A673 (cell line): ENCODE measurements at places on chromosomes 6 and 20. TPM values are rescaled to one million over a fixed set of nuclear protein-coding genes. Genes with fewer than 3 reads are reported as not detected.

The VSTM2L gene
- 23.3 and 23.5 TPM in 2 replicates for total RNA-seq

The RXRB gene
- total RNA-seq: 42.7 and 43.6 TPM in 2 replicates

The SLC22A16 gene
- 0.15 TPM in 1 of 2 replicates, not detected in the other for total RNA-seq

DNA sequence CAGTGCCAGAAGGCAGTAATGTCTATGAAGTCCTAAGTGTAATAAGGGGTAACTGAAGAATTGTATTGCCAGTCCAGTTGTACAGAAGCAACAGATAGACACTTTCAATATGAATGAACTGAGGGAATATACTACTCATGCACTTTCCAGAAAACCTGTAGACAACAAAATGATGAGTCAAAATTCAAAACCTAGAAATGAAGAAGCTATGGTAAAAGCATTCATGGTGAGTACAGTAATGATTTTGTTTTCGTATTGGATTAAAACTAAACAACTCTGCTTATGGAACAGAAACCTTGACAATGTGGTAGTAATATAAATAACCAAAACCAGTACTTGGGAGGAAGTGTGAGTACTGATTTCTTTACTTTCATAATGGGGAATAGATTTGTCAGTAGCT is 35.0 kb downstream of the ARMC2 start:
- H3K27me3 ChIP-seq: no peaks in the 10 kb centered on the region
- no peak for DNase-seq
- no peaks in the 10 kb centered on the region for H3K4me1 ChIP-seq

DNA sequence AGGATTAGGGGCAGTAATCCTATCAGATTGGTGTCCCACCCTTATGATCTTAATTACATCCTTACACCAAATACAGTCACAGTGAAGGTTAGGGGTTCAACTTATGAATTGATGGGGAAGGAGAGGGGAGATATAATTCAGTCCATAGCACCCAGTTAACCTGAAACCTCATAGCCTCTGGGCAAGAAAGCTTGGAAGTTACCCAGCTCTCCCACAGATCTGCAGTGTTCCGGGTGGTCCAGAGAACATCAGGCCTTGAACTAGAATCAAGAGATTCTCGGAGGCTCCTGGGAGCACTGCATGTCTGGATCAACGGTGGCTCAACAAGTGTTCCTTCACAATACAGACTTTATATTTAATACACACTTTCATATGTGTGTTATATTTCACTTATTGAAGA is 392.6 kb upstream of the MARCKS start:
- H3K4me3 ChIP-seq: no peak overlapping the region
- DNase-seq: no peak
- no peaks in the 10 kb centered on the region for H3K27me3 ChIP-seq
- H3K4me1 ChIP-seq: no peaks in the 10 kb centered on the region

The HSP90AB1 gene
- 1,472 and 1,581 TPM in 2 replicates for total RNA-seq

The ANKRD66 gene
- not detected in 2 replicates for total RNA-seq

The BTNL2 gene
- total RNA-seq: not detected in 2 replicates

DNA sequence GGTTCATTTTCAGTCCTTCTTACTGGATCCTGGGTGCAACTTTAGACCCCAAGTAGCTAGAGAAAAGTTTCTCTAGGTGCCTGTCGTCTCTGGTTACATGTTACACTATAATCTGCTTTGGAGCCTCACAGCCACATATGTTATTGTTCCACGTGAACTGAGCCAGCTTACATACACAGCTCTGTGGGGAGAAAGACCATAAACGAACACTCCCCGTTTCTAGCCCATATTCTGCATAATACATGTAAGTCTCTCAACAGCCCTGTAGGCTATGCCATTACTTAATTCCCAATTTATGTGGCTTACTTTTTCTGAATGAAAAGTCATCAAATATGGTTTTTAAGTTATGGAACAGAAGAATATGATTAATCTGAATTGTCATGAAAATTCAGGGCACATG is 233.8 kb downstream of the BCKDHB start:
- no peak overlapping the region for H3K27ac ChIP-seq
- H3K36me3 ChIP-seq: no peaks in the 10 kb centered on the region
- H3K4me1 ChIP-seq: peaks cover 4% of the 10 kb centered on the region
- H3K4me3 ChIP-seq: no peak overlapping the region
- H3K27me3 ChIP-seq: no peaks in the 10 kb centered on the region
- DNase-seq: no peak

GRCh38 chr20:4545526-4545925 is 176.2 kb upstream of the PRND start:
- H3K27me3 ChIP-seq: no peaks in the 10 kb centered on the region
- H3K27ac ChIP-seq: no peak overlapping the region
- H3K4me1 ChIP-seq: no peaks in the 10 kb centered on the region
- H3K4me3 ChIP-seq: no peak overlapping the region
- H3K36me3 ChIP-seq: no peaks in the 10 kb centered on the region

DNA sequence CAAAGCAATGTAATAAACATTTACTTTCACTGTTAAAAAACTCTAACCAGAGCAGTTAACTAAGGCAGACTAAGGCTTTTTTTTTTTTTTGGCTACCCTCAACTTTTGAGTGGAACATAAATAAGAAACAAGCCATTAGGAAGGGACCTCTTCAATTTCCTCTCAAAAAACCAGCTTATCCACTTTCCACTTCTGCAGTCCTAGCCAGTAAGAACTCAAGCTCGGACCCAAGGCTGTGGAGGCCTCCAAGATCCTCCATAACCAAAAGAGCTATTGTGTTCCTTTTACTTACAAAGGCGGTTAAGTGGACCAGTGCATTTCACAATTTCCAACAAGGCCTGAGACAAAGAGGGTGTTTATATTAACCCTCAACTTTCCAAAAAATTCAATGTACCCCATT is 5.3 kb downstream of the KCNK5 start:
- H3K36me3 ChIP-seq: no peaks in the 10 kb centered on the region
- H3K4me3 ChIP-seq: no peak overlapping the region
- no peak for DNase-seq
- no peak overlapping the region for H3K27ac ChIP-seq
- H3K27me3 ChIP-seq: peaks cover 39% of the 10 kb centered on the region

The CST4 gene
- not detected in 2 replicates for total RNA-seq

GRCh38 chr6:138404666-138405337 is 779 bp downstream of the HEBP2 start:
- peak overlapping the region; percentile 85 for H3K4me3 ChIP-seq
- H3K4me1 ChIP-seq: no peaks in the 10 kb centered on the region
- no peaks in the 10 kb centered on the region for H3K36me3 ChIP-seq
- no peaks in the 10 kb centered on the region for H3K27me3 ChIP-seq
- DNase-seq: no peak

GRCh38 chr6:99416892-99417767 is 8.0 kb downstream of the PNISR start:
- peaks cover 31% of the 10 kb centered on the region for H3K4me1 ChIP-seq
- H3K36me3 ChIP-seq: peaks cover 26% of the 10 kb centered on the region
- no peak for DNase-seq
- H3K27me3 ChIP-seq: no peaks in the 10 kb centered on the region
- H3K4me3 ChIP-seq: no peak overlapping the region
- H3K27ac ChIP-seq: no peak overlapping the region

- no peaks in the 10 kb centered on the region for H3K36me3 ChIP-seq
- no peak overlapping the region for H3K27ac ChIP-seq
- no peaks in the 10 kb centered on the region for H3K4me1 ChIP-seq
Observed at GRCh38 chr6:160678744-160679401, 14.8 kb upstream of the LPA start.

DNA sequence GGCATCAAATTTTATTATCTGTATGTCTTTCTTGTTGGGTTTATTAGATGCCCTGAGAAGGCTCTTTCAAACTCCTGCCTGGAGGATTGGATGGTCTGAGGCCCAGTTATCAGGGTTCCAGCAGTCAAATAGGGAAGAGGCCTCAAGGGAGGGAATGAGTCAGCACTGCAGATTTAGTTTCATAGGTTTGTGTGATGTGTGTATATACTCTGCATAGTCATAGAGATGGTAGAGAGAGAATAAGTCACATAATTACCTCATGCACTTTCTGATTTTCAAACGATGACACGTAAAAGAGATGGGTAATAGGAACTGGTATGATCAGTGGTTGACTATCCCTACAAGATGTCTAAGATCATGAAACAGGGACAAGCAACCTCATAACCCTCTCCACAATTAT is 82.1 kb downstream of the ADAT2 start:
- H3K36me3 ChIP-seq: no peaks in the 10 kb centered on the region
- DNase-seq: no peak
- H3K4me1 ChIP-seq: no peaks in the 10 kb centered on the region
- no peak overlapping the region for H3K4me3 ChIP-seq

The DNMT3B gene
- total RNA-seq: 3.8 and 5.7 TPM in 2 replicates

The SLC12A5 gene
- total RNA-seq: 20.0 and 20.9 TPM in 2 replicates

GRCh38 chr6:144776031-144776819 is 491.1 kb downstream of the UTRN start:
- no peaks in the 10 kb centered on the region for H3K4me1 ChIP-seq
- no peak overlapping the region for H3K27ac ChIP-seq
- no peaks in the 10 kb centered on the region for H3K36me3 ChIP-seq
- H3K27me3 ChIP-seq: no peaks in the 10 kb centered on the region
- no peak overlapping the region for H3K4me3 ChIP-seq
- no peak for DNase-seq

The F13A1 gene
- total RNA-seq: not detected in 2 replicates

GRCh38 chr6:170201361-170201760 is 89.5 kb downstream of the DLL1 start:
- no peaks in the 10 kb centered on the region for H3K27me3 ChIP-seq
- no peak overlapping the region for H3K27ac ChIP-seq
- no peaks in the 10 kb centered on the region for H3K4me1 ChIP-seq
- H3K4me3 ChIP-seq: no peak overlapping the region

GRCh38 chr6:71545905-71546304 is 257.3 kb downstream of the OGFRL1 start:
- H3K4me1 ChIP-seq: no peaks in the 10 kb centered on the region
- H3K27ac ChIP-seq: no peak overlapping the region
- H3K36me3 ChIP-seq: no peaks in the 10 kb centered on the region

The VSX1 gene
- not detected in 2 replicates for total RNA-seq

GRCh38 chr20:2135013-2135412 is 33.4 kb downstream of the STK35 start:
- DNase-seq: no peak
- no peak overlapping the region for H3K4me3 ChIP-seq
- H3K27ac ChIP-seq: no peak overlapping the region
- no peaks in the 10 kb centered on the region for H3K27me3 ChIP-seq

GRCh38 chr6:109202409-109203264 is 107.3 kb downstream of the CEP57L1 start:
- DNase-seq: no peak
- no peak overlapping the region for H3K4me3 ChIP-seq
- no peaks in the 10 kb centered on the region for H3K4me1 ChIP-seq
- H3K27me3 ChIP-seq: no peaks in the 10 kb centered on the region

The PRPF6 gene
- total RNA-seq: 86.3 and 93.2 TPM in 2 replicates
